ENCODE measurements at places on chromosomes 3 and 15.

DNA sequence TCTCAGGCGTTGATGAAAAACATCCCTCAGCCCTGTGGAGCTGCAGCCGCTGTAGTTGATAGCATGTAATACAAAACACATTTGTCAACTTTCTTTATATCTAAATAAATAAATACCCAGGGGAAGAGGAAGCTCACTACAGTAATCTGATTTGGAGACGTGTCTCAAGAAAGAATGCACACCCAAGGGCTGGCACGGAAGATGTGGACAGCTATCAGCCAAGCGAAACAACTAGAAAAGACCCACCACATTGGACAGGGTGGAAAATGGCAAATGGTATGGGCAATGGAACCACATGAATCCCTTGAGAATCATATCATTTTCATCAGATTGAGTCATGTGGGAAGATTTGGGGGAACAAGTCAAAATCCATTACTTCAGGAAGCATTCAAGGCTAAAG, 43.1 kb upstream of the ALDH1A3 start:
- no peak for DNase-seq

- no peak for DNase-seq
Observed at GRCh38 chr3:184500344-184500923, 61.2 kb upstream of the EPHB3 start.

- no peak for DNase-seq
Observed at GRCh38 chr15:45231864-45232562, 20.0 kb upstream of the SLC28A2 start.

- DNase-seq: no peak
Observed at GRCh38 chr3:194261581-194262063, 89.5 kb downstream of the CPN2 start.

DNA sequence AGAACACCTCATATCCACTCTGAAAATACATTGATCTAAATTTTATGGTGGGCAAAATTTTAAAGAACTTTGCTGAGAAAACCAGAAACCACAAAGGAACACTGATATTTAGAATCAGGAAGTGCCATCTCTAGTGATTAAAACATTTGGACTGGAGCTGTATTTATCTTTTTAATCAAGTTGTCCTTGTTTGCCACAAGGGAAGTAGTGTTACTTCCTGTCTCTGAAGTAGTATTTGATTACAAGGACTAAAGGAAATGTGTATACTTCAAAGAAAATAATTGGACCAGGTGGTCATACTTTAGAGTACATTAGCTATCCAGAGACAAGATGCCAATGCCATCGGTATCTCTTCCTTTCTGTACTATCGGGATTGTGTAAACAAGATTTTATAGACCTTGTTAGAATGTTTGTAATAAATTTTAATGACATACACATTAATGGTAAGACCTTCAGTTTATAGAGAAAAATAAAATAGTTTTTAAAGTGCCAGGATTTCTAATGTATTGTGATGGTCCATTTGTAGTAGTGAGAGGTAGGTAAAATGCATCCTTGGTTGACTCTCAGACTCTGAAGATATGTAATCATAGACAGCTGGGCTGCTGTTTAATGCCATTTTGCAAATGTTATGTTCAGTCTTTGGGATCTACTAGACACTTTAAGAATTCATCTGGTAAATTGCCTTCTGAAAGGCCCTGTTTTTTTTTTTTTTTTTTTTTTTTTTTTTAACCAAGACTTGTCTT, 131.9 kb downstream of the B3GALNT1 start:
- DNase-seq: no peak
